IMR-90 (cell line): ENCODE measurements at places on chromosomes 4 and X. TPM values are rescaled to one million over a fixed set of nuclear protein-coding genes. Genes with fewer than 3 reads are reported as not detected.

GRCh38 chr4:185004562-185005218, 13.6 kb upstream of the HELT start:
- DNase-seq, result no peak

The GPR82 gene
- not detected in 2 replicates for total RNA-seq

DNA sequence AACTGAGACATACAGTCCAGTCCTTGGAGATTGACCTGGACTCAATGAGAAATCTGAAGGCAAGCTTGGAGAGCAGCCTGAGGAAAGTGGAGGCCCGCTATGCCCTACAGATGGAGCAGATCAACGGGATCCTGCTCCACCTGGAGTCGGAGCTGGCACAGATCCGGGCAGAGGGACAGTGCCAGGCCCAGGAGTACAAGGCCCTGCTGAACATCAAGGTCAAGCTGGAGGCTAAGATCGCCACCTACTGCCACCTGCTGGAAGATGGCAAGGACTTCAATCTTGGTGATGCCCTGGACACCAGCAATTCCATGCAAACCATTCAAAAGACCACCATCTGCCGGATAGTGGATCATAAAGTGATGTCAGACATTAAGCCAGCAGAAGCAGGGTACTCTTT, 20.4 kb upstream of the FRMPD3 start:
- DNase-seq, result peak; percentile 3

DNA sequence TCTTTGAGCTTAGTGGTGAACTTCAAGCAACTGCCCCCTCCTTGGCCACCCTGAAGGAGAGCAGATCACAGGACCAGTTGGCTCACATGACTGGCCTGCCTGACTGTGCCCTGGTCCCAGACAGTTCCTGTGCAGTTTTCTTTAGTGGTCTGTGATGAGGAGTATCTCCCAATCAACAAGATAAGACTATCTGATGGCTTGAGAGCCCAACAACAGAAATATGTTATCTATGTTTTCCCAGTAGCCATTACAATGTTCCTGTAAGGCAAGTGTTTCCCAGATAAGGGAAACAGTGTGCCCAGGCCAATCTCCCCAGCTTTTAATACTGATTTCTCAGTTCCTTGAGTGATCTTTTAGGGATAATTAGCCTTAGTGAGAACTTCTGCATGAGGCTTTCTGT, 14.2 kb upstream of the TIMM8A start:
- DNase-seq, result no peak

- no peak for DNase-seq
These were observed 126.6 kb downstream of the PLS3 start for GRCh38 chrX:115687595-115687994.

DNA sequence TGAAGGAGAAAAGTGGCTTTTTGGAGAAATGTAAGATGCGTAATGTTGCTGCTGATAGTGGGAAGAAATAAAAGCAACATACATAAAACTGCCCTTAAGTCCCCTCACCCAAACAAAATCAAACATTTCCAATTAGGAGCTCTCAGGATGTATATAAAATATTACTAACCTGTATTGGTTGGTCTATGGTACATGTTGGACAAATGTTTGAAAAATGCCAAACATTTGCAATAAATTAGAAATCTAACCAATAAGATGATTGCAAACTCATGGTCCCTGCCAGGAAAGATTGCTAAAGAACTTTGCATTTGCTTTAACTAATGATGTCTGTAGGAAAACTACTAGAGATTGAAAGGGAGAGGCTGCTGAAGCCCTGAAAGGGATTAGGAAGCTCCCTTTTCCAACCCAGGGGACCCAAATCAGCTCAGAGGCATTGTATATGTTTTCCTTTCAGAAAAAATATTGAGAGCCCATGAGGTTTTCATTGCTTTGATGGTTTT, 1.8 kb downstream of the SFRP2 start:
- no peak for DNase-seq

GRCh38 chrX:71489540-71489939, 43.4 kb upstream of the OGT start:
- DNase-seq, result no peak

- no peak for DNase-seq
These were observed 208.8 kb downstream of the UGT8 start for GRCh38 chr4:114807357-114807756.

- no peak for DNase-seq
These were observed 61.9 kb upstream of the MTM1 start for GRCh38 chrX:150506486-150506885.

DNA sequence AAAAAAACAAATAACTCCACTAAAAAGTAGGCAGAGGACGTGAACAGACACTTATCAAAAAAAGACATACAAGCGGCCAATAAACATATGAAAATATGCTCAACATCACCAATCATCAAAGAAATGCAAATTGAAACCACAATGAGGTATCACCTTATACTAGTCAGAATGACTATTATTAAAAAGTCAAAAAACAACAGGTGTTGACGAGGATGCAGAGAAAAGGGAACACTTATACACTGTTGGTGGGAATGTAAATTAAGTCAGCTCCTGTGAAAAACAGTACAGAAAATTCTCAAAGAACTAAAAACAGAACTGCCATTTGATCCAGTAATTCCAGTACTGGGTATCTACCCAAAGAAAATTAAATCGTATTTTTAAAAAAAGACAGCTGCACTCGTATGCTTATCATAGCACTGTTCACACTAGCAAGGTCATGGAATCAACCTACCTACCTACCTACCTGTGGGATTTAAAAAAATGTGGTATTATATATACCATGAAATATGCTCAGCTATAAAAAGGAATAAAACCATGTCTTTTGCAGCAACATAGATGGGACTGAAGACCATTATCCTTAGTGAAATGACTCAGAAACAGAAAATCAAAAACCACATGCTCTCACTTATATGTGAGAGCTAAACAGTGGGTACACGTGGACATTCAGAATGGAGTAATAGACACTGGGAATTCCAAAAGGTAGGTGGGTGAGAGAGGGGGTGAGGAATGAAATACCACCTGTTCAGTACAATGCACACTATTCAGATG, 24.8 kb upstream of the PTPN13 start:
- DNase-seq, result no peak

- no peak for DNase-seq
These were observed 663.6 kb downstream of the STIM2 start for GRCh38 chr4:27524224-27524623.

DNA sequence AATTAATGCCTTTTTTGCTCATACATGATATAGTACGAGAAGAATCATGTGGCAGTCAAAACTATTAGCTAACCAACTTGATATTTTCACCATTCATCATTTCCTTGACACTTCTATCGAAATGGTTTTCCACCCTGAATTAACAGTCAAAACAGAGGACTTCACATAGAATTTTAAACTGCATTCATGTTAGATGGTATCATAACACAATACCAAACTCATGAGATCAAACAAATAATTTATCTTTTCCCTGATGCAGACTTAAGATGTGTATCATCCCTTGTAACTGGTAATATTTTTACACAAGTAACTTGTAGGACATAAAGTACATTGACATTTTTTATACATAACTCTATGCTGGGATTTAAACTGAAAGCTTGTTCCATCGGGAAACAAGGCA, 18.2 kb upstream of the ANTXR2 start:
- peak; percentile 22 for DNase-seq

DNA sequence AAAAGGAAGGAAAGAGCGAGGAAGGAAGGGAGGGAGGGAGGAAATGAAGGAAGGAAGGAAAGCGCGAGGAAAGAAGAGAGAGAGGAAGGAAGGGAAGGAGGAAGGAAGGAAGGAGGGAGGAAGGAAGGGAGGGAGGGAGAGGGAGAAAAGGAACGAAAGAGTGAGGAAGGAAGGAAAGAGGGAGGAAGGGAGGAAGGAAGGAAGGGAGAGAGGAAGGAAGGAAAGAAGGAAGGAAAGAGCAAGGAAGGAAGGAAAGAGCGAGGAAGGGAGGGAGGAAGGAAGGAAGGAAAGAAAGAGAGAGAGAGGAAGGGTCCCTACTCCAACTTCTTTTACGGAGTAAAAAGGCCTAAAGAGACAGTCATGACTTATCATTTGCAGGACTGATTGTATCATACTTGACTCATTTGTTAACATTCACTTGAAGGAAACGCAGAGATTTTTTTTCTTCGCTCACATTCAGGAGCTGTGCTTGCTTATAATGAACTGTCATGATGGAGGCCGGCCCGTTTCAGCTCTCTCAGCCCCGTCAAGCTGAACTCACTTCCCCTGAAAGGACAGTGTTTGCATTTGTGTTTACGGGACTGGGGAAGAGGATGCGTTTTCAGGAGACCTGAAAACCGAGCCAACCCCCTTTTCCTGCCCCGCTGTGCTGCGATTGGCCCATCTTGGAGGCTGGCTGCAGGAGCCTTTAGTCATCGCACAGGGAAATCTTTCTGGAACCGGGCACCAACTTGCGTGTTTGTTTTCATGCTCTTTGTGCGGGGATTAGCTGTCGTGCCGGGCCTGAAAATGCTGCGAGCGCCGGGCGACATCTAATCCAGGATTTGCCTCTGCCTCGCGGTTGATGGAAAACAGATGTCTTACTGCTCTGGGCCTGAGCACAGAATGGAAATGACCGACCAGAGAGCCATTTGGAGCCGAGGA, 17.8 kb downstream of the TRIM2 start:
- DNase-seq, result peak; percentile 87

GRCh38 chrX:118066867-118067515, 49.6 kb downstream of the KLHL13 start:
- DNase-seq, result no peak

The ADGRA3 gene
- total RNA-seq, result 28.0 and 30.3 TPM in 2 replicates

- DNase-seq, result peak; percentile 25
These were observed 480.1 kb downstream of the IL1RAPL1 start for GRCh38 chrX:29067351-29067750.

DNA sequence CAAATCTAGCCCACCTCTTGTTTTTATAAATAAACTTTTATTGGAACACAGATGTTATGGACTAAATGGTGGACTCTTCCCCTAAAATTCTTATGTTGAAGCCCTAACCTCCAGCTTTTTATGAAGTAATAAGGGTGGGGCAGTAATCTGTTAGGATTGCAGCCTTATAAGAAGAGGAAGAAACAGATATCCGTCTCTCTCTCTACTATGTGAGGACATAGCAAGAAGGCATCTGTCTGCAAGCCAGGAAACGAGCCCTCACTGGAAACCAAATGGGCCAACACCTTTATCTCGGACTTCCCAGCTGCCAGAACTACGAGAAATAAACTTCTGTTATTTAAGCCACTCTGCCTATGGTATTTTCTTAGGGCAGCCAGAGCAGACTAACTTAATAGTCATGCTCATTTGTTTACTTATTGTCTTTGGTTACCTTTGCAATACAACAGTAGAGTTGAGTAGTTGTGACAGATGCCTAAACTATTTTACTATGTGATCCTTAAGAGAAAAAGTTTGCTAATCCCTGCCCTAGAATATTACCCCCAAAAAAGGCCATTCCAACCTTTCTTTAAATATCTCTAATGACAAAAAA, 67.4 kb downstream of the MANBA start:
- DNase-seq, result peak; percentile 67

The CCNG2 gene
- 11.3 and 23.9 TPM in 2 replicates for total RNA-seq

The GLRA3 gene
- total RNA-seq, result not detected in 2 replicates

- DNase-seq, result peak; percentile 12
These were observed 163.1 kb downstream of the EVC2 start for GRCh38 chr4:5545271-5545670.

GRCh38 chr4:183821076-183821853, 83.8 kb upstream of the STOX2 start:
- no peak for DNase-seq

The CA5B gene
- total RNA-seq, result 4.7 and 5.4 TPM in 2 replicates

GRCh38 chr4:26406346-26406975, 83.8 kb downstream of the CCKAR start:
- peak; percentile 36 for DNase-seq

- DNase-seq, result no peak
These were observed 60.5 kb downstream of the NELFA start for GRCh38 chr4:1948232-1948631.

DNA sequence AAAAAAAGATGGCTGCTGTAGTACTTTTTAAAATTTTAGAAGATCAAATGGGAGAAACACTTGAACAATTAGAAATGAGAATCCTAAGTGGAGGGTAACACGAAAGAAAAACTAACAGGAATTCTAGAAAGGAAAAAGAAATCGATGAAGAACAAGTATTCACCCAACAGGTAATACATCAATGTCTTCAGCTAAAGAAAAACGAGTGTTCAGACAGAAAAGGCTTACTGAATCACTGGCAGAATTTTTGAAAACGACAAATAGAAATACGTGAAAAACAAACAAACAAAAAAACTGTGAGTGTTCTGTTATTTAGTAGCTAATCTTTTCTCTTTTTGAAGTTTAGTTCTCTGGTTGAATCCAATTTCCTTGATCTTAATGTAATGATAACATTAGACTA, 1.8 kb downstream of the MAD2L1 start:
- DNase-seq, result no peak

The BMPR1B gene
- total RNA-seq, result 0.90 and 1.1 TPM in 2 replicates

The GUCY2F gene
- not detected in 2 replicates for total RNA-seq

The MAGEE1 gene
- 0.54 and 0.56 TPM in 2 replicates for total RNA-seq

The DUSP9 gene
- under 0.01 TPM in 2 replicates for total RNA-seq

DNA sequence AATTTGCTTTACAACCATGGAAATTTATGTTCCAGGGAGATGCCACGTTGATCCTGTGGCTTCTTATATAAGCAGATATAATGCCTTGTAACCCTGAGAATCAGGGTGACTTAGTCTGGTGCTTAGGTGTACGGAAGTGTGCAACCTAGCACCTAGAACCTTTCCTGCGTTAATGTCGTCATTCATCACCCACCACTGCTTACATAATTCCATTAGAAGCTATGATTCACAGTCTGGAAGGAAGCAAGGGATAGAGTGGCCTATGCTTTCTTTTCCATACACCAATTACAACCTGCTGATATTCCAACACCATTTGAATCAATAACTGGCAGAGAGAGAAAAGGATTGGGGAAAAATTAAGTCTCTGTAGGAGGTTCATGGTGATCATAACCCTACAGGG, 17.3 kb upstream of the CXCL8 start:
- no peak for DNase-seq

DNA sequence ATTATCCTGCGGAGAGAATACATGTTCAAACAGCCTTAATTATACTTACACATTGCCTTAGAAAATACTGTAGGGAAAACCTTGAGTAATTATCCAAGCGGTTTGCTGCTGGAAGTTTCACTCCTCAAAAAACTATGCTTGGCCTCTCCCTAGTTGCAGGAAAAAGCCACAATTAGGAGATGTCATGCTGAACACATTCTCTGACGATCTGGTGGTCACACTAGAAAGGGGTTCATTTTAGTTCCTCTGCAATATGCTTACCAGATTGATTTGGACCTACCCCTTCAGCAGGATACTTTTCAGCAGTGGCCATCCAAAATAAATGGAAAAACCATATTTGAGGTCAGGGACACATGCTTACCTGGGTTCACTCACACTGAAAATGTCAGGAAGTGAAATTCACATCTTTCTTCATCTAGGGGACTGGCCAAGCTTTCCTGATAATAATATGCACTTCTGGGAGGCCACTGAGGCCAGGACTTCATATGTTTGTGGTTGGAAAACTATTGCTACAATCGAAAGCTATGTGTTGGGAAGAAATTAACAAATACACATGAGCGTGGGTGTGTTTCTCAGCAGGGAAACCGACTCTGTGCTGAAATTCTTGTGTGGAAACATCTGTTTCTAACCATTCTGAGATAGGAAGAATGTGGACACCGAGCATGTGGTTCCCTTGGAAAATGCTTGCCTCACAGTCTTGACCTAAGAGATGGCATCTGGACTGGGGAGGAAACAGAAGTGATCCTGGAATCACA, 68.8 kb downstream of the ATXN3L start:
- peak; percentile 94 for DNase-seq
